Suppressor macrophage treated with lipopolysaccharide for 4 hours (primary cell): ENCODE measurements at places on chromosomes 5 and 9.
A peak's percentile ranks its signal among the peaks of the same experiment; 100 is the strongest.

GRCh38 chr5:157596487-157596886 is 20.9 kb upstream of the ADAM19 start:
- DNase-seq, result peak; percentile 85

- no peak for DNase-seq
These were observed 141.8 kb downstream of the UNC13B start for GRCh38 chr9:35303567-35303966.

- DNase-seq, result no peak
These were observed 310.5 kb upstream of the KIF2A start for GRCh38 chr5:61995486-61995885.

DNA sequence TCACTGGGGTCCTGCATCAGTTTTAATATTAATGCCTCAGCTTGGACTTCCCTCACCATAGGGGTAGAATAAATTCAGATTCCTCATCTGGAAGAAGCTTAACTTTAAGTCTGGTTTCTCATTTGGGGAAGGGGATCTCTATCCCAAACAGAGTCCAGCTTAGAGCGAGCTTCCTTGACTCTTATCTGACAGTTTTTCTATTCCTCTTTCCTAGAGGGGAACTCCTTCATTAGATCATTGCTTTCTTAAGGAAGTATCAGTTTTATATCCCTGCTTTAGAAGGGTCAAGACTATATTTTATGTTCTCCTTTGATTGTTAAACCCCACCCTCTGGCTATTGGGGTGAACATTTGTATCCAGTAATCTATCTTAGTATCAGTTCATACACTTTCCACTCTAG is 24.2 kb upstream of the CDC42SE2 start:
- DNase-seq, result peak; percentile 71

GRCh38 chr5:112174959-112175594 is 244.0 kb downstream of the EPB41L4A start:
- DNase-seq, result peak; percentile 79

DNA sequence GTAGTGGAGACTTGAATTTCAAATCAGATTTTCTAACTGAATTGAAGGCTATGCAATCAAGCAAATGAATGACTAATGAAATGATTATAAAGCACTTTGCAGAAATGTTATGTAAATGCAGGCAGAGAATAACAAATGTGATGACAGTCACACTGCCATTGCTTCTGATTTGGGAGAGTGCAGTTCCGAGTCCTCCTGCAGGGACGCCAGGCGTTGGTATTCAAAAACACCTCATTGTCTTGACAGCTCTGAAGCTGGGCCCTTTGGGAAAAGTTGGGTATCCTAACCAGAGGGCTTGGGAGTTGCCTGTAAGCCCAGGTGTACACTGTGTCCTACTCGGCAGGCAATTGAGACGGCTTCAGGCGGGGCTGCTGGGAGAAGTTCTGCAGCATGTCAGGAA is 57.9 kb downstream of the C5orf15 start:
- no peak for DNase-seq

DNA sequence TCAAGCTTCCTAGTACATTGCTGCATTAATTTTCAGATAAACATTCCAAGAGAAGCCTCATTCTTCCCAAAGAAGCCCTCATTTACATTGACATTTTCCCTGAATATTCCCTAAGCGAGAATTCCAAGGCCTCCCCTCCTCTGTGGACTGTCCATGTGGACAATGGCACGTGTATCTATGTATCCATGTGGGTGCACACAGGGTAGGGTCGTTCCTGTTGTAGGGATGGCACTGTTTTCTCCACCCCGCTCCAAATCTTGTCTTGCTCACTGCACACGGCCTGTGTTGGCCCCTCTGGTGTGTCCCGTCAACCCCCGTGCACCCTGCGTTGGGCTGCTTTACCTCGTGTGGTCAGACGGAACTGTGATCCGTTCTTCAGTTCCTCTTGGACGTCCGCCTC is 104.7 kb upstream of the IRX2 start:
- no peak for DNase-seq

DNA sequence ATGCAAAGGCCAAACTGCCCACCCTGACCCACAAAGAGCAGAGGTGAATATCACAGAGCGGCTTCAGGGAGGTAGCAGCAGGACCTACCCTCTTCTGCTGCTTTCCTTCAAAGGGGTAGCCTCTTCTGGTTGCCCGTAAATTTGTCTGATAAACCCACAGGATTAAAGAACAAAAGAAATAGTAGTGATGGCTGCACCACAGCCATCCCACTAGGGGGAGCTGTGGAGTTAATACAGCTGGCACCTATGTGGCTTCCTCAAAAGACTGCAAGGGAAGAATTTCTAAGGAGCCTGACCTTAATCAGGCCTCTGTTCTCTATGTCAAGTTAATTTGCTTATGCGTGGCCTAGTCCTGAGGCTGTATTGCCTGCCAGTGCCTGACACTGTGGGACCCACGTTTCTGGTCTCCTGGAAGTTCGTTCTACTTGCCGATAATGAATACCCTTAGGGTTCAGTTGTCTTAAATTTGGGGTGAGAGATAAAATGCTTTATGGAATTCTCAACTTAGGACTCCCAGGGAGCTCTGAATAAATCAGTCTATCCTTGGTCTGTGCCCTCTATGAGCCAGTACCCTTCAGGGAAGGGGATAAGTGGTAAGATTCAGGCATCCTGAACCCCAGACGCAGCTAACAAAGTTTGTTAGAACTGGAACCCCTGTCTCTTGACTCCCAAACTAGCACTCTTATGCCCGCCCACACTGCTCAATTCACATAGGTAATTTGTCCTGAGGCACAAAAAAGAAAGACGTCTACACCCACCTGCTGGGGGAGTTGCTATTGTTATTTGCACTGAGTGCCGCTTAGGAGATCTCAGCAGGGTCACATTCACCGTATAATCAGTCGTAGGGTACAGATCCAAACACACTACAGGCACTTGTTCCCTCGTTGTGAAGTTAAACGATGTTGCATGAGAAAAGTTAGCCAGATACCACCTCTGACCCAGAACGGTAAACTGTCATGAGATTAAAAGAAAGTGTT is 77.1 kb downstream of the SUSD1 start:
- peak; percentile 87 for DNase-seq

DNA sequence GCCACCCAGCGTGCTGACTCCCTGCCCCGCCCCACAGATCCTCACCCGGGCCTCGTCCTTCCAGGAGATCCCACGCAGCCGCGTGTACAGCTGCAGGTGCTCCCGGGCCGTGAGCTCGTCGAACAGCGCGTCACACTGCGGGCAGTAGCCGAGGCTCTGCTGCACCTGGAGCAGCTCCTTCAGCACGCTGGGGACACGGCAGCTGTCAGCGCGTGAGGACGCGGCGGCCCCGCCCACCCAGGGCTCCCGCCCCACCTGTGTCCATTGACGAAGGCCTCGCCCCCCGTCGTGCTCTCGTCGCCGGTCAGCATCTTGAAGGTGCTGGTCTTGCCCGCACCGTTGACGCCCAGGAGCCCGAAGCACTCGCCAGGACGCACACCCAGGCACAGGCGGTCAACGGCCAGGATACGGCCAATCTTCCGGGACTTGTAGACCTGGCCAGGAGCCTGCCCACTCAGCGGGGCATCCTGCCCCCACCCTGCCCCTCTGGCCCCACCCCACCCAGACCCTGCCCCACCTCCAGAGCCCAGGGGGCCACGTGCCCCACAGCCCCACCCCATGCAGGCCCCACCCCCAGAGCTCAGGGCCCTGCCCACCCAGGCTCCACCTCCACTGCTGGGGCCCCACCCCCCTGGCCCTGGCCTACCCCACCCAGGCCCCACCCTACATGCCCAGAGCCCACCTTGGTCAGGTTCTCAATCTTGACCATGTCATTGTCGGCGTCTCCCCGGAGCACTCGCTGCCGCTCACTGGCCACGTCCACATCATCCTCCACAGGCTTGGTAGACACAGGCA is 13.8 kb upstream of the CLIC3 start:
- DNase-seq, result no peak

DNA sequence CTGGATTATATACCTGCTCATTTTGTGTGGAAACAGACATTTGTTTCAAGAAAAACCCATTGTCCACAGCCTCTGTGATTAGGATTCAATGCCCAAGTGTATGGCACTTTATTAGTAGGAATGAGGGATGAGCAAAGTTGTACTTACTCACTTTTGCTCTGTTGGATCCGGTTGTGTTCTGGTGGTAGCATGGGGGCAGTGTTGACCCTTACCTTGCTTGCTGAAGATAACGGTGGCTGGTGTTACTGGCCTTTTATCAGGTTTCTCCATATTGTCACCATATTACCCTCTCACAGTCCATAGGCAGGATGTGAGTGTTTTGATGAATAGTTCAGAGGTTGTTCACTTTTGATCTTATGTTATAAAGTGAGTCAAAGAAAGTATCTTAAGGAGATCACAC is 42.7 kb upstream of the NUDT12 start:
- DNase-seq, result no peak

- DNase-seq, result no peak
These were observed 45.8 kb upstream of the ENTREP1 start for GRCh38 chr9:69279084-69279731.

DNA sequence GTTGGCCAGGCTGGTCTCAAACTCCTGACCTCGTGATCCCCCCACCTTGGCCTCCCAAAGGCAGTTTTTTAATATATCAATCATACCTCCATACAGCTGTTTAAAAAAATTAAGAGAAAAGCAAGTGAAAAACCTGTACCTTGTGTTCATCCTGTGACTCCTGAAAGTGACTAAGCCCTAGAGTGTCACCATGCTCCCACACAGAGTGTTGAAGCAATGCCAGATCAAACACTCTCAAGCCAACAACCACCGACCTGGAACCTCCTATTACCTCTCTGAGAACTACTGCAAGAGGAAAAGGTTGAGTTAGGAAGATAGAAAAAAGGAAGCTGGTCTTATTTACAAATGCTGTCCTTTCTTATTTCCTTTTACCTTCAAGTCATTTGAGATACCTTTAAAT is 123.5 kb downstream of the RASEF start:
- no peak for DNase-seq

DNA sequence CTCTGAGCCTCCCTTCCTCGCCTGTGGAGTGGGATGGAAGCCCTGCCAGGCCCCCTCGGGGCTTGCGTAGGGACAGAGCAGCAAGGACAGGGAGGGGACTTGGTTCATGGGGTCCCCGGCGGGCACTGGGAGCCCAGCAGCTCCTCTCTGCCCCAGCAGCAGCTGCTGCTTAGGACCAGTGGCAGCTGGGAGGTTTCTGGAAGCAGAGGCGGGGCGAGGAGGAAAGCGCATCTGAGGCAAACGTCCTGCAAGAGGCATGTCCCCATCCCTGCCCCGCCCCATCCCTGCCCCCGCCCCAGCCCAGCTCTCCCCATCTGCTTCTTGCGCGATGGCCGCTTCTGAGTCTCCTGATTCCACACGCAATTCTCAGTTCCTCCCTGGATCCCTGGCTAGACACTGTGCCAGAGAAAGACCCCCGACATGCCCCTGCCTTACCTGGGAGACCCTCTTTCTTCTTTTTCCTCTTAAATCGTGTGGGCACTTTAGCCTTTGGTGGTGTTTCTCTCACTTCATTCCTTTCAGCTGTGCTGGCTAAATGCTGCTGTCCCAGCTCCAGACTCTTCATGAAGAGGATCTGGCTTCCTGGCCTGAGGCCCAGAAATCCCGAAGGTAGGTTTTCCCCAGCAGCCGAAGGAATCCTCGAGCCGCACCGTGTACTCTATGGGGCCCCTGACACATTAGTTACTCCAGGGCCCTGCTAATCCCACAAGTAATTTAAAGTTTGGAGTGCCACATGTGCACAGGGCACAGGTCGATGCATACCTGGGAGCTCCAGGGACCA is 4.4 kb upstream of the OR2S2 start:
- no peak for DNase-seq
